ENCODE measurements at places on chromosomes 1 and 21.

DNA sequence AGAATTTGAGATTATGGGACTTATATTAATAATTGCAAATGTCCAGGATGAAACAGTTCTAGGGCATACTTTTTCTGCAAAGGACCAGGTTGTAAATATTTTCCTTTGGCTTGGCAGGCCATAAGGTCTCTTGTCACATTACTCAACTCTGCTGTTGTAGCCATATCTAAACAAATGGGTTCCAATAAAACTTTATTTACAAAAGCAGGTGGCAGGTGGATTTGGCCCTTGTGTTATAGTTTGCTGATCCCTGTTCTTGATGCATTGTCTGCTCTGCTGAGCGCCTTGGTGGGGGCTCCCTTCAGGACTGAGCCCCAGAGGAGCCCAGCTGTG is 258.5 kb downstream of the FOXD2 start:
- DNase-seq, result no peak

GRCh38 chr21:41195311-41195710 is 27.4 kb downstream of the BACE2 start:
- DNase-seq, result no peak

GRCh38 chr1:231070758-231071444 is 30.8 kb upstream of the FAM89A start:
- DNase-seq, result no peak

- peak; percentile 90 for DNase-seq
Observed at GRCh38 chr1:49298304-49298703, 521.6 kb upstream of the BEND5 start.

DNA sequence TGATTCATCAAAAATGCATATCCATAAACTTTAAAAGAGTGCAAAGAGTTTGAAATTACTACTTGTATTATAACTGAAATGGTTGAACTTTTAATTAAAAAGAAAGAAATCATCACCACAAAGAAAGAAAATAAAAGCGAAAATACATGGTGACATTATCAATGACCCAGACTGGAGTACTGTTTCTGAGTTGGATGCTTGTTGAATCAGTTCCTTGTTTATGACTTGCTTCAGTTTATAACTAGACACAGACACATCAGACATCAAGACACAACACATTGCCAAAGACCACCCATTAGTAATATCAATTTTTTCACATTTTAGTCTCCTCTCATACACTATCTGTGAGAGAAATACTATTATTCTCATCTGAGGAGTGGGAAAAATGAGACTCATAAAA is 293.0 kb downstream of the MRPL39 start:
- no peak for DNase-seq

- DNase-seq, result no peak
Observed at GRCh38 chr1:42431514-42431913, 24.3 kb downstream of the ZMYND12 start.

Measured in COR-L47 (cell line).